ENCODE measurements at places on chromosomes 16 and 17.

DNA sequence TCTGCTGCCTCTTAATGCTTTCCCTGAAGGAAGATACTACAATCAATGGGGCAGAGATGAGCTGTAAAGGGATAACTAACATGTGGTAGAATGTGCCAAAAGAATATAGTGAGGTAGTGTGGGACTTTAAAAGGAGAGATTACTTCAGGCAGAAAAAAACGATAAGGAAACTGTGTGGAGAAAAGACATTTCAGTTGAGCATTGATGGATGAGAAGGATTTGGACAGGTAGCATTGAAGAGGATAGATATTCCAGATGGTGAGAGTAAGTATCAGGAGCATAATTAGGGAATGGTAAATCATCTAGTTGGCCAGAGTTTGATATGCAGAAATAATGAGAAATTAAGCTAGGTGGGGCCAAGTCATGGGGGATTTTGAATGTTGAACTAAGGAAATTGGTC lies 97.3 kb downstream of the NLK start:
- no peak for DNase-seq

GRCh38 chr16:27736431-27736830 lies 186.5 kb downstream of the KATNIP start:
- no peak for DNase-seq

DNA sequence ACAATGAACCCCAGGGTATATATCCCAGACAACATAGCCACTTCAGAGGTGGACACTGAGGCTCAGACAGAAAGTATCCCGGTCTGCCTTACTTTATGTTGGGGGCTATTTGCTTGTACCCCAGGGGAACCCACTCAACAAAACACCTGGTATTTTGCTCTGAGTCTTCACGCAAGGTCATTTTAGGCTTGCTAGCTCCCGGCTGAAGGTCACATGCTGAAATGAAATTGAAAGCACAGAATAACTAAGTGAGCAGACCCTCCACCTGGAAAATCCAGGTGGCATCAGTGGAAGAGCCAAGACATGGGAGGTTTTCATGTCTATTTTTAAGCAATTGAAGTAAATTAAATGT lies 4.1 kb upstream of the KDM8 start:
- no peak for DNase-seq

GRCh38 chr17:12362853-12363455 lies 302.7 kb upstream of the MYOCD start:
- no peak for DNase-seq

DNA sequence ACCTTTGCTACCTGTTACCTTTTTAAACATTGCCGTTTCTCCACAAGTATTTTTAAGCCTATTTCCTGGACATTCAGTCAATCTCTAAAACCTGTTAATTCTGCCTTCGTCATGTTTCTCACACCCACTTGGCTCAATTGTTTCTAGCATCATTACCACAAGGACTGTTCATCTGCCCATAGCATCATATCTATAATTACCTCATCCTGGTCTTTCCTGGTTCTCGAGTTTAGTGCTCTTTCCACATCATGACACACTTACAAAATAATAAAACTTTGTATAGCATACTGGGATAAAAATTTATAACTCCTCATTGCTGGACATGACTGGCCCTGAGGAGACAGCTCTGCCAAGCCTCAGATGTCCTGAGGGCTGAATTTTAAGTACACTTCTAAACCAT lies 104.8 kb downstream of the CYB561 start:
- DNase-seq, result no peak

DNA sequence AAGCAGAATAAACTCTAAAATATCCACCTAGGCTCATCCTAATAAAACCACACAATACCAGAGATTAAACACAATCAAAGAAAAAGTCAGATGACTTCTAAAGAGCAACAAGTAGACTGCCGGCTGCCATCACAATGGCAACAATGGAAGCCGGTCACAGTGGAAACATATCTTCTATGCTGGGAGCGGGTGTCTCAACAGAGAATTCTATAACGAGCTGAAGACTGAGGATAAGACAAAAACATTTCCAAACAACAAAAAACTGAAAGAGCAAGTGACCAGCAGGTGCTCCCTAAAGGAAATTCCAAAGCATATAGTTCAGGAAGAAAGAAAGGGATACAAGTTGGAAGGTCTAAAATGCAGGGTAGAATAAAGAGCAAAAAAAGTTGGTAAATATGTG lies 8.9 kb downstream of the NSMCE1 start:
- no peak for DNase-seq

GRCh38 chr17:72121164-72122009 lies 567 bp downstream of the SOX9 start:
- peak; percentile 63 for DNase-seq

- no peak for DNase-seq
These were observed 121.4 kb downstream of the C16orf78 start for GRCh38 chr16:49494891-49495566.

GRCh38 chr16:69402439-69402838 lies 16.6 kb upstream of the TERF2 start:
- no peak for DNase-seq

DNA sequence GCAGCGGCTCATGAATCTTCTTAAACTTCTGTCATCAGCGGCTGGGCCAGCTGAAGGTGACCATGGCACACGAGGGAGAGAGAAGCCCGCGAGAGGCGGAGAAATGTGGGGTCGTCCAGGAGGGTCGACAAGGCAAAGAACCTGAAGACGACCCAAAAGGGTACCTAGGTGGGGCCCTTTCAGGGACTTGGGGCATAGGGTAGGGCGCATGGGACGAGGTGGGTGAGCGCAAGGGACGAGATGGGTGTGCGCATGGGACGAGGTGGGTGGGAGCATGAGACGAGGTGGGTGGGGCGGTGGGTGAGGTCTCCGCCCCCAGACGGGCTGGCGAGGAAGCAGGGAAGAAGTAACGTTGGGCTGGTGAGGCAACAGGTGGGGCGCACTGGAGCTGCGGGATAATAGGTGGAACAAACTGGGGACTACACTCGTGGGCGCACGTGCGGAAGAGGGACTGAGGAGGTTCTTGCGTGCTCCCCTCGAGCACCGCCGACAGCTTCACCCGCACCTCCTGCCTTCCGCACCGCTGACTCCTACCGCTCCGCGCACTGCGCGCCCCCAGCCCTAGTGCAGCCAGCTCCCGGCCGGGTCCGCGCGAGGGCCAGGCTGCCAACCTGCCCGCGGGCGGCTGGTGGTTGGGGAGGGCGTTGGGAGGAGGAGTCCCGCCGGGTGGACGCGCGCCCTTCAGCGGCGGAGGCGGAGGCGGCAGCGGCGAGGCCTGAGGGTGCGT lies 23.2 kb upstream of the CRYM start:
- peak; percentile 83 for DNase-seq

- DNase-seq, result no peak
These were observed 122.3 kb downstream of the PCTP start for GRCh38 chr17:55873017-55873758.

- DNase-seq, result no peak
These were observed 5.0 kb downstream of the TSPAN10 start for GRCh38 chr17:81641825-81642489.
